ENCODE measurements at places on chromosomes 6 and 20.

GRCh38 chr6:139570166-139570565 lies 195.7 kb upstream of the CITED2 start:
- no peak for DNase-seq

DNA sequence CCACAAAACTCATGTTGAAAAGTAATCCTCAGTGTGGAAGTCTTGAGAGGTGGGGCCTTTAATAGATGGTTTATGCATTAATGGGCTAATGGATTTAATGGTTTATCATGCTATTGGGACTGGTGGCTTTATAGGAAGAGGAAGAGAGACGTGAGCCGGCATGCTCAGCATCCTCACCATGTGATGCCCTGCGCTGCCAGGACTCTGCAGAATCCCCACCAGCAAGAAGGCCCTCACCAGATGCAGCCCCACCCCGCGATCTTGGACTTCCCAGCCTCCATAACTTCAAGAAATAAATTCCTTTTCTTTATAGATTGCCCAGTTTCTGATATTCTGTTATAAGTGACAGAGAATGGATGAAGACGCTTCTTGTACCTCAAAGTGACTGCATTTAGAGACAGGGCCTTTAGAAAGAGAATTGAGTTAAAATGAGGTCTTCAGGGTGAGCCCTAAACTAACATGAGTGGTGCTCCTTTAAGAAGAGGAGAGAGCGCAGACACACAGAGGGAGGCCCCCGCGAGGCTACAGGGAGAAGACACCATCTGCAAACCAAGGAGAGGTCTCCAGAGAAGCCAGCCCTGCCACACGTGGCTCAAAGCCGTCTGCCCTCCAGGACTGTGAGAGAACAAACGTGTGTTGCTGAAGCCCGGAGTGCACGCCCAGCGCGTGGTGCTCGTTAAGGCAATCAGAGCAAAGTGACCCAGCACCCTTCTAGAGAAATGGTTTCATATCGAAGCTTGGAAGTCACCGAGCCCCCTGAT lies 56.9 kb downstream of the IRF4 start:
- no peak for DNase-seq

GRCh38 chr6:45462190-45463134 lies 84.7 kb upstream of the SUPT3H start:
- no peak for DNase-seq

DNA sequence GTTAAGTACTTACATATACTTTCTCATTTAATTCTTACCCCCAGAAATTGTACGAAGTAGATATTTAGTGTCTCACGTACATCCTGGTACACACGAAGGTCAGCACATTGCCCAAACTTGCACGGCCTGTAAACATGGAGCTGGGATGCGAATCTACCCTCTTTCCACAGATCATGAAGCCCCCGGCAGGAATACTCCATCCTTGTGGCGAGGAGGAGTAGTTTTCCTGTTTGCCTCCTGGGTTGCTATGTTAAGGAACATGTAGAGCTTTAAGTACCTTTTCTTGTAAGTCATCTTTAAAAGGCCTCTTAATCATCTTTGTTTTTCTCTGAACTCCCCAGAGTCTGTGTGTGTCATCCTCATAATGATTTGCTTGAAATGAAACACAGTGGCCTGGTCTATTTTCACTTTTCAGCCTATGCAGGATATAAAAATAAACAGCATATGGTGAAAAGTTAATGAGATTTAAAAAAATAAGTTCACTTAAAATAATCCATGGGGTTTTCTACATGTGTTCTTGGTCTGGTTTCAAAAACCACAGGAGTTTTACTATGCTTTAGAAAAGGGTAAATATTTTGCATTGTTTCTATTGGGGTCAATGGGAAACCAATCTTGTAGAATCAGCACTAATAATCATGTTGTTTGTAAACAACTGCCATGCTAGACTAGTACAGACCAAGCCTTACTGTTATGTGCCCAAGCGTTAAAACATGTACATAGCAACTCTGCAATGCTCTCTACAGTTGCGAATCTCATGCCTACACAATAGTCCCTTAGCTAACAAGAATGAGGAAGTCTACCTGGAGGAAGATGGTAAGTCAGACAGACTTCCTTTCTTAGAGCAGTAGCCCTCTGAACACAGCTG lies 9.3 kb upstream of the ARID1B start:
- no peak for DNase-seq

DNA sequence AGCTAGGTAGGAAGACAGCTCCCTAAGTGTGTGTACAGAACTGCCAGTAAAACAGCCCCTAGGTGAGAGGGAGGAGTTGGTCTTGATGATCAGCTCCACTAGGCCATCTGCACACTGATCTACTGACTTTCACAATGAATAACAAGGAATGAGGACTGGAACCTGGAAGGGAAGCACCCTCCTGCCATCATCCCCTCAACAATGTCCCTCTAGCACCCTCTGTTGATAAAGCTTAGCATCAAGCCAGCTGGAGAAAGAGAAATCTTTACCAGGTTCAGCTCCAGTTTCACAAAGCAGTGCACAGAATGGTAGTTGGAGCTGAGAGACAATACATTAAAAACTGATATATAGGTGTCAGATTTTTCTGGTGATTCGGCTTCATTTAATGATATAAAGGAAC lies 57.2 kb upstream of the IRAK1BP1 start:
- no peak for DNase-seq

- DNase-seq: no peak
Measured at GRCh38 chr6:117514655-117515054, 32.2 kb downstream of the DCBLD1 start.

DNA sequence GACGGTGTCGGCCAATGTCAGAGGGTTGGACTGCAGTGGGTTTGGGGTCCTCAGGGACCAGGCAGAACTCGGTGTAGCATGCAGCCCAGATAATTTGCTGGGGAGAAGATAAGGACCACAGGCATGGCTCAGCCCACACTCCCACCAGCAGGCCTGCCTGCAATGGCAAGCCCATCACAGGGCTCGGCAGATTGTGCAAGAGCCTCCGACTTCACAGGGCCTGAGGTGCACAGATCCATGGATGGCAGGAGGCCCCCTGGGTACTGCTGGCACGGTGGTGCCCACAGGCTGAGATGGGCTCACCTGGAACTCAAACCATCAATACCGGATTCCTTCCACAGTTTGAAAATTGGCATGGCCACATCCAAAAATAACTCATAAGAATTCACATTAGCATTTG lies 180.3 kb downstream of the TTLL2 start:
- no peak for DNase-seq

DNA sequence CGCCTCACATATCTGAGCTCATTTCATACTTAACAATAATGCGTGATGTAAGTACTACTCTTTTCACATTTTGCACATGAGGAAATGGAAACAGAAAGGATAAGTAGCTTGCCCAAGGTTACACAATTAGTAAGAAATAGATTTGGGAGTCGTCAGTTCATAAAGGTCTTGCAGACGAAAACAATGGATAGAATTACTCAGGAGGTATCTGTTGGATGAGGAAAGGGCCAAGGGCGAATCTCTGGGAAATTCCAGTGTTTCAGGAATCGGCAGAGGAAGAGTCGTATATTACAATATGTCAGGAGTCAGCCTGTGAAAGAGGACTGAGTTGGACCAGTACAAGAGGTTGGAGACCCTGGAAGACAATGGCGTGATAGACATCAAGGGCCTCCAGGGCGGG lies 12.8 kb upstream of the EDN1 start:
- DNase-seq: no peak

GRCh38 chr6:36241728-36242127 lies 28.1 kb upstream of the PNPLA1 start:
- no peak for DNase-seq

GRCh38 chr20:2358006-2358405 lies 22.7 kb upstream of the TGM6 start:
- DNase-seq: no peak

GRCh38 chr20:62736407-62737071 lies 27.9 kb downstream of the NTSR1 start:
- peak; percentile 57 for DNase-seq

- no peak for DNase-seq
Measured at GRCh38 chr20:309306-309840, 12.0 kb downstream of the ZCCHC3 start.

- peak; percentile 85 for DNase-seq
Measured at GRCh38 chr6:32255199-32256153, 31.6 kb upstream of the NOTCH4 start.

GRCh38 chr20:31698803-31699718 lies 23.6 kb downstream of the BCL2L1 start:
- no peak for DNase-seq

GRCh38 chr6:142942805-142943227 lies 2.2 kb downstream of the HIVEP2 start:
- no peak for DNase-seq

GRCh38 chr6:116355796-116356195 lies 15.0 kb upstream of the DSE start:
- no peak for DNase-seq

GRCh38 chr20:20411402-20411801 lies 43.5 kb downstream of the INSM1 start:
- DNase-seq: no peak

DNA sequence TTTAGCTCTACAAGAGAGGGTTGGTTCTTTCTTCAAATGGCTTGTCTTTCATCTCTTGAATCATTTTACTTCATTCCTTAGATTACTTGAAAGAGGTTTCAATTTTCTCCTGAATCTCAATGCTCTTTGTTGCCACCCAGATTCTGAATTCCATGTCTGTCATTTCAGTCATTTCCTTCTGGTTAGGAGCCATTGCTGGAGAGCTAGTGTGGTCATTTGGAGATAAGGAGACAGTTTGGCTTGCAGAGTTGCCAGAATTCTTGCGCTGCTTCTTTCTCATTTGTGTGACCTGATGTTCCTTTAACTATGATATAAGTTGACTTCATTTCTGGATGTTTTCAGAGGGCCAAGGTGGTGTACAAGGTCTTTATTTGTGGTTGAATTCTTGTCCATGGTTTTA lies 157.8 kb downstream of the SLC22A3 start:
- DNase-seq: no peak

DNA sequence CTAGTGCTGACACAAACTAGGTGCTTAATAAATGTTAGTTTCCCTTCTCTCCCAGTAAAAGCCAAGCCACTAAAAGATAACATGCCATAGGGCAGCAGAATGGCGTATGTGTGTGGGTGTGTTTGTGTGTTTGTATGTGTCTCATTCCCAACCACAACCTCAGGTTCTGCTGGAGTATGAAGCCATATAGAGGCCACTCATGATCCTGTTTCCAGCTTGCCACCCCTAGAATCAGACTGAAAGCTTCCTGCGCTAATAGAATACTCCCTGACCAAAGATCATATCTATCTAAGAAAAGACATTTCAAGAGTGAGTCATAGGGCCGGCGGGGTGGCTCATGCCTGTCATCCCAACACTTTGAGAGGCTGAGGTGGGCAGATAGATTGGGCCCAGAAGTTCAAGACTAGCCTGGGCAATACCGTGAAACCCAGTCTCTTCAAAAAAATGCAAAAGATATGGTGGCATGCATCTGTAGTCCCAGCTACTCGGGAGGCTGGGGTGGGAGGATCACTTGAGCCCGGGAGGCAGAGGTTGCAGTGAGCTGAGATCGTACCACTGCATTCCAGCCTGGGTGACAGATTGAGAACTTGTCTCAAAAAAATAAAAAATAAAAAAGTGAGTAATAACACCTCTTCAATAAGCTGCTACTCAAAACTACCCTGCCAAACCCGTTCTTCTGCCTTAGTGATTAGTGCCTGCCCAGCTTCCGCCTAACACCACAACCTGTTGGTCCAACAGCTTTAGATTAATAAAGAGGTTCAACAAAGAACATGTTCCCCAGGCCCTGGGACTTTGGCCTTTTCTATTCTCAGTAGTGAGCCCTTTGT lies 11.8 kb upstream of the SNRPC start:
- DNase-seq: no peak

- no peak for DNase-seq
Measured at GRCh38 chr6:40474937-40475336, 112.2 kb downstream of the LRFN2 start.

DNA sequence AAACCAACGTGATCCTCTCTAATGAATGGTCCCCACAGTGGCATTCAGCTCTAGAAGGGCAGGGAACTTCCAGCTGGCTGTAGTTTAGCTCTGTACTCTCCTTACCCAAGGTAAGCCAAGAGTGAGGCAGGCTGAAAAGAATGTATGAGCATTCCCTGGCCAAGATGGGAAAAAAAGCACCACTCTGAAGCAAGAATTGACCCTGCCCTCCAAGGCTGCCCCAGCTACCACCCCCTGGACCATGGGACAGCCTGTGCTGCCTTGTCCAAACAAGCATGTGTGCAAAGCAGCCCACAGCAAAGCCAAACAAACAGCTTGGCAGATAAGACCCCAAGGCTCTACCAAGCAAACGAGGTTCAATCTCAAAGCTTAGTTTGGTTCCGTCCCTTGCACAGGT lies 73.9 kb downstream of the GFOD1 start:
- no peak for DNase-seq
